Iris pigment epithelial cell (primary cell): ENCODE measurements at places on chromosomes 11 and 22.

DNA sequence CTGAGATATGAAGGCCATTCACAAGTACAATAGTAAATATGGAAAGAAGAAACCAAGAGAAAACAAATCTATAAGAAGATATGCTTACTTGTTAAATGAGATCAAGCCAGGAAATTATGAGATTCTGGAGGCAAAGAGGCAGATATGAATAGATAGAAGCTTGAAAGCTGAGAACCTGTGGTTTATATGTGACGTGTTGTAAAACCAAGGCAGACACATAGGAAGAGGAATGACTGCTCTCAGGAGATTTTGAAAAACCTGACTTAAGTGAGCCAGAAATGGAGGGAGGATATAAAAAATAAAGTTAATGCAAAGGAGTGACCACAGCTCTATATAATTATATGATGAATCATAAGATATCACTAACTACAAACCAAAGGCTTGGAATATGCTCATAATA, 1160.5 kb upstream of the CNTN5 start:
- DNase-seq: peak; percentile 11

DNA sequence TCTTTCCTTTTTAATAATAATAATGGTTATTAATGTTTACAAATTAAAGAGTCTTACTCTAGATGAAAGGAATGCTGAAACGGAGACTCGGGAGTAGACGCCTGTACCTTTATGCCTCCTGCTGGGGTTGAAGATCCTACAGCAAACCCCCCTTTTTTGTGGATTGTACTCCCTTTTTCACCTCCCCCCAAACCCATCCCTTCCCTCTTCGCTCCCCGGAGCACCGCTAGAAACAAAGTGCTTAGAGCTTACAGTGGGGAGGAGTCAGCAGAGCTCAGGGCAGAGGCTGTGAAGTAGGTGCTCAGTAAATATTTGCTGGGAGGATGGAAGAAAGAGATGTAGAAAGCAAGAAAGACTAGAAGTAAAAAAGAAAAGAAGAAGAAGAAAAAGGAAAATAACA, 169.7 kb downstream of the NXPE2 start:
- no peak for DNase-seq

DNA sequence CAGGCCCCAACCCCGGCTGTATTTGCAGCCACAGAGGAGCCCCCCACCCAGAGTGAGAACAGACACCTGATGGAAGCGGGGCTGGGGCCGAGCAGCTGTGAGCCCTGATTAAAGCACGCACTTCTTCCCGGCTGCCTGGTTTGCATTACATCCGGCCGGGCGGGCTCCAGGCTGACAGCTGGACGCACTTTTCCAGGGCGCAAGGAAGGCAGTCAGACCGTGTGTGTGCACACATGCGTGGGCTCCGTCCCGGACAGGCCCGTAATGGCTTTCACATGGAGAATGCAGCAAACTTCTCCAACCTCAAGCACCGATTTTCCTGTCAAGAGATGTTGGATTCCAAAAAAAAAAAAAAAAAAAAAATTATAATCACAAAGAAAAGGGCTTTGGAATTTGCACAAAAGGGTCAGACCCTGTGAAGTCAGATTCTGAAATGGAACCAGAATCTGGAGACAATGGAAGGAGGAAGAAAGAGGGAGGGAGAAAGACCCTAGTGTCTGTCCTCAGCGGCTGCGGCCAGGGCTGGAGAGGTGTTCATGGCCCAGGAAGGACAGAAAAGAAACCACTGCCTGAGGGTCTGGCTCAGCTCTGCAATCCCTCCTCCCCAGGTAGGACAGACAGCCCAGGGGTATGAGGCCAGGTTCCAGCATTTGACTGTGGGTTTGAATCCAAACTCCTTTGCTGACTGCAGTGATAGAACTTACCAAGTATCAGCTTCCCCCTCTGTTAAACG, 365.5 kb downstream of the MN1 start:
- peak; percentile 59 for DNase-seq

DNA sequence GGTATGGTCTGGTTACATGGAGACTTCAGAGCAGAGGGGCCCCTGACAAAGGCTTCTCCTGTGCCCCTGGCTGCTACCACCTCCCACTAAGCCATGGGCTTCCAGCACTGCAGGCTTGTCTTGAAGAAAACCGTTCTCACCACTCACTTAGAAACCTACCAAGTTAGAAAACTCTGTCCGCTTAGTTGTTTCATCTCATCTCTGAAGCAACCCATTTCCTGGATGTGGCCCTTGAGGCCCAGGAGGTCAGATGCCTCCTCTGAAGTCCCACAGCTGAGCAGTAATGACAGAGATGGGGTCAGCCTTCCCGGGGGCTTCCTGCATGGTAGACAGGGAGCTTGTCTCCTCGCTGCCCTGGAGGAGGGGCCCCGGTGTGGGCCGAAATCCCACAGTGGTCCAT, 12.9 kb downstream of the CSF2RB start:
- DNase-seq: no peak

DNA sequence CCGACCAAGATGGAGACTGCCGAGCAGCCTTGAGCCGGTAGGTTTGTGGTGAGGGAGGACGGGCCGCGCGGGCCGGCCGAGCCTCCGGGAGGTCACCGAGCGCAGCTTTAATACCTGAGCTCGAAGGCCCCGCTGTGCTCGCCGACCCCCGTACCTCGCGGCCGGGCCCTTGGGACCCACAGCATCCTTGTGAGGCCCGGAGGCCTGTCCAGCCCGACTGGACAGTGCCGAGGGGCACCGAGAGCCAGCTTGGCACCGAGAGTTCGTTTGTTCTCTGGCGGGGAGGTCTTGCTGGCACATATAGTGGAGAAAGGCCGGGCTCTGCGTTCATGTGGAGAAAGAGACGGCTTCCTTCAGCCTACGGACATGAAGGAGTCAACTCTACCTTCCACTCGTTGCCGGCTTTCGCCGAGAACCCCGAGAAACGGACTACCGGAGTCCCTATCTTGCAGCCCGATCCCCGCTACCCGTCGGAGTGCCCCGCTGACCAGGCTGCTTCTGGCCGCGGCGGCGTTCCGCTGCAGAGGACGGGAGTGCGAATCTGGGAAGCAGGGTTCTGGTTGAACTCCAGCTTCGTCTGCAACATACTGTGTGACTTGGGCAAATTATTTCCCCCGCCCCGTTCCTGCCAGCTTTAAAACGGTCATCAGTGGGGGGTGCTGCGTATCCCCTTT, 349 bp downstream of the TSSC4 start:
- no peak for DNase-seq
